ENCODE measurements at places on chromosomes 16 and 17. TPM values are rescaled to one million over a fixed set of nuclear protein-coding genes. Genes with fewer than 3 reads are reported as not detected.

SLC35B1 gene
- total RNA-seq, result 43.5 TPM

DPEP1 gene
- total RNA-seq, result not detected

ST6GALNAC1 gene
- total RNA-seq, result 0.76 TPM

ALKBH5 gene
- total RNA-seq, result 117 TPM

SLC13A2 gene
- total RNA-seq, result not detected

RGS11 gene
- total RNA-seq, result not detected

UNC13D gene
- total RNA-seq, result 108 TPM

PRSS36 gene
- total RNA-seq, result 6.8 TPM

TTYH2 gene
- 2.9 TPM for total RNA-seq

PSMC3IP gene
- 13.4 TPM for total RNA-seq

CISD3 gene
- 36.6 TPM for total RNA-seq

PTX4 gene
- 0.39 TPM for total RNA-seq

TMEM98 gene
- total RNA-seq, result not detected

TBC1D3E gene
- not detected for total RNA-seq

LPO gene
- not detected for total RNA-seq

NXN gene
- total RNA-seq, result 60.1 TPM

SLC47A1 gene
- total RNA-seq, result 1.3 TPM

MYL11 gene
- 2.6 TPM for total RNA-seq

PRSS27 gene
- 14.8 TPM for total RNA-seq

TGFB1I1 gene
- 15.3 TPM for total RNA-seq

MMP15 gene
- total RNA-seq, result 23.9 TPM

CSHL1 gene
- total RNA-seq, result not detected

CDH3 gene
- 70.3 TPM for total RNA-seq

SNRNP25 gene
- total RNA-seq, result 60.8 TPM

CSH2 gene
- total RNA-seq, result not detected

STRADA gene
- 28.8 TPM for total RNA-seq

SHISA6 gene
- total RNA-seq, result not detected

NDEL1 gene
- 78.4 TPM for total RNA-seq

UMOD gene
- total RNA-seq, result not detected

CLEC10A gene
- total RNA-seq, result not detected

TVP23C gene
- total RNA-seq, result 45.5 TPM

PDILT gene
- total RNA-seq, result not detected

NAGS gene
- total RNA-seq, result 1.0 TPM

STH gene
- not detected for total RNA-seq

CEP295NL gene
- total RNA-seq, result 3.6 TPM

CCL4L2 gene
- total RNA-seq, result not detected

PERCC1 gene
- not detected for total RNA-seq

CSH1 gene
- total RNA-seq, result not detected

SCARF1 gene
- total RNA-seq, result 2.7 TPM

SDR42E1 gene
- total RNA-seq, result 10.5 TPM

TSPOAP1 gene
- 0.18 TPM for total RNA-seq

PAM16 gene
- total RNA-seq, result 95.9 TPM

CCL11 gene
- not detected for total RNA-seq

Measured in PC-9 (cell line).